ENCODE measurements at places on chromosomes 4 and X.

DNA sequence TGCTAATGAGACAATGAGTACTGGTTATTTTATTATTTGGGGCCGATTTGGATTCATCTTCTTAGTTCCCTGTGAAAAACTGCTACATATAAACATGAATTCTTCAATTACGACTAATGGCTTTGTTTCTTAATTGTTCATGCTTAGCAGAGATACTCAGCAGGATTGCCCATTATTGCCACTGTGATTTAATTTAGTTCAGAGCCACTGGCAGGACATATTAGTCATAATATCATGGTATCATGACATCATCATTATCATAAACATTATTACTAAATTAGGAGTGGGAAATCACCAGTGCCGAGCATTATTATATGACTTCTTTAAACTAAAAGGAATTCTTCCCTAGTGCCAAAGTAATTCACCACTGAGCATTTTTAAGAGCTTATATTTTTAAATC is 201.4 kb downstream of the SPOCK3 start:
- no peak for DNase-seq

DNA sequence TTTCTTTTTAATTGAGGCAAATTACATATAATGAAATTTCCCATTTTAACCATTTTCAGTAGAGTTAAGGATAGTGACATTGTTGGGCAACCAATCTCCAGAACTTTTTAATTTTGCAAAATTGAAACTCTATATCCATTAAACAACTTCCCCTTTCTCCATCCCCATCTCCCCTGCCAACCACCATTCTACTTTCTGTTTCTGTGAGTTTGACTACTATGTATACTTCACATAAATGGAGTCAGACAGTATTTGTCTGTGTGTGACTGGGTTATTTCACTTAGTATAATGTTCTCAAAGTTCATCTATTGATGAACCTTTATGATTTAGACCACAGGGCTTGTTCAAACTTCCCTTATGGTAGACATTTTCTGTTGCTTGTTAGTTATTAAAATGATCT is 364.5 kb upstream of the MAD2L1 start:
- DNase-seq, result no peak

DNA sequence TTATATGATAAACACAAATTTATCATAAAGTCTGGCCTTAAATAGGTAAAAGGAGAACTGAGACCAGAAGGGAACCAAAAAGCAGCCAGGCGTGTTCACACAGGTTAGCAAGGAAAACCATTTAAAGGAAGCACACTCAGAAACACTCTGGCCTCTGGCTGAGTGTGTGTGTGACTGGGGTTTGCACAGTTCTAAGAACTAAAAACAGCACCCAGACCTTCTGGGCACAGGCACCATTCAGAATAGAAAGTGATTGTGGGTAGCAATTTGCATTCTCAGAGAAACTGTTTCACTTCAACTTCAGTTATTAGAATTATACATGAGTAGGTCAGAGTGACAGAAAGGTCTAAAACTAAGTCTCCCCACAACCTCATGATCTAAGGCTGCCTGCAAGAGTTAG is 10.0 kb downstream of the GPR82 start:
- DNase-seq, result peak; percentile 68

DNA sequence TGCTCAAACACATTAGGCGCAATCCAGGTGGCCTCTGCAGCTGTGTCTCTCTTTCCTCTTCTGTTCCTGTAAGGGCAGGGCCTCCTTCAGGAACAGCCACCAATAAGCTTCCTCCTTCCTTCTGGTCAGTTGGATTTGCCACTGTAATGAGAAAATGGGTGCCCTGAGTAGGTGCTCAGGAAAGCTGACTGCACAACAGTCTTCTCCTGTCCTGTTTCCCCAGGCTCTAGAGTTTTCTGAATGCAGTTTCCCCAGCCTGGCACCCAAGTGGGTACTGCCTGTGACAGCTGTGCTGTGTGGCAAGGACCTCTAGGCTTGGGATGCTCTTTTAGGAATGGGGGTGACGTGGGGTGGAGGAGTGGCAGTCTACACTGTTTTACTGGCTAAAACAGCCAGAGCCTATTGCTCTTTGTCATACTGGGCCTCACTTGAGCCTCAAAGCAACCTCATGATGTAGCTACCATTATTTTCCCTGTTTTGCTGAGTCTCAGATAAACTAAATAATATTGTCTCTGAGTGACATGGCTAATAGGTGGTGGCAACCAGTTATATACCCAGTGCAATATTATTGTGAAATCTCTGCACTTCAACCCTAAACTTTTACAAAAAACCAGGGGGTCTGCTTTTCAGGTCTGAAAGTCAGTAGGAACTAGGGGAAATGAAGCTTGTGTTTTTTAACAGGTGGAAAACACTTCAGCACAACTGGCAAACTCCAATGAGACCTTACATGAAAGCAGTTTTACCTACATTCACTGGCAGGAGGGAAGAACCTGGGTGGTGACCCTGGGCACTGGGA is 1.2 kb downstream of the CXCL2 start:
- no peak for DNase-seq

- no peak for DNase-seq
These were observed 405 bp upstream of the ZAR1 start for GRCh38 chr4:48489683-48490011.

GRCh38 chr4:18082236-18082635 is 60.7 kb upstream of the LCORL start:
- DNase-seq, result no peak

- no peak for DNase-seq
These were observed 91.3 kb upstream of the DCLK2 start for GRCh38 chr4:149986917-149987316.

DNA sequence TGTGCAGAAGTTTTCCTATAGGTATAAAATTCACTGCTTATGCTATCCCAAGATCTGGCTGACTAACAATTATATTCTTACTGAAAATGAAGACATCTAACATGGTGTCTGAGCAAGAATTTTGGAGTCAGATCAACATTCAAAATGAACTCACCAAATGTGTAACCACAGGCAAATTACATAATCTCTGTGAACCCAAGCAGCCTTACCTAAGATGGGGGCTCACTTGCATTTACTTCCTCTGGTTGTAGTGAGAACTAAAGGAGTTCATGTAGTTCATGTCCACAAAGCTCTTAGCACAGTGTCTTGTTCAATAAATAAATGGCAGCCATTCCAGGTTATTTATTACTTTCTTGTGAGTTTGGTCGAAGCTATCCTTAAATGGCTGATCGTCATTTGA is 163.9 kb upstream of the LCORL start:
- DNase-seq, result no peak

DNA sequence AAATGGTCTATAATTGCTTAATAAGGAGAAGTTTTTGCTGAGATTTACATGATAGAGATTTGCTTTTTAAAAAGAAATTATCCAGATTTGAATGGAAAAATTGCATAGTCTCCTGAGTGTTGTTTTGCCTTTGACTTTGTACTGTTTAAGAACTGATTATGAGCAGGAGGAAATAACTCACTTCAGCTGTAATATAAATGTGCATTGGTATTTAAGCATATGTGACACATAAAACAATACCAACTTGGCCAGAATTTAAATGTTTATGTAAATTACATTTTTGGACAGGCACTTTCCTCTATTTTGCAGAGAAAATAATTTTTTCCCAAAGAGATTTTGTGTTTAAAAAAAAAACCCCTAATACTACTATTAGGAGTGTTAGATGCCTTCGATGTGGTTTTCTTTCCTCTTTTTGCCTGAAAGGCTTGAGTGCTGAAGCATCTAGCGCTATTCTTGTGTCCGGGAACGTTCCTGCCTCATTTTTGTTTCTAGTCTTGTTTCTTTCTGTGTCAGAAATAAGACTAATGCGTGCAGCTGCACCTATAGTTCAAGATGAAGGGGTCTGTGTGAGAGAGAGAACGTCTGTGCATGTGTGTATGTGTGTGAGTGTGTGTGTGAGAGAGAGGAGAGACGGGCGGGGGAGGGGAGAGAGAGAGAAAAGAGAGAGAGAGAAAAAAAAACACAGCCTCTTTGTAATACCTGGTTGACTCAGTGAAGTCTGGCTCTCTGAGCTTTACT is 60.8 kb downstream of the TBL1X start:
- no peak for DNase-seq

- DNase-seq, result no peak
These were observed 416.7 kb downstream of the ZIC3 start for GRCh38 chrX:137982472-137983172.

GRCh38 chr4:144647095-144647561 is 1.2 kb downstream of the HHIP start:
- peak; percentile 20 for DNase-seq
